Myocyte (in vitro differentiated cells): ENCODE measurements at places on chromosomes 13 and 19. TPM values are rescaled to one million over a fixed set of nuclear protein-coding genes. Genes with fewer than 3 reads are reported as not detected.
A peak's percentile ranks its signal among the peaks of the same experiment; 100 is the strongest.

Gene FCGBP
- total RNA-seq = 0.21 and 0.43 TPM in 2 replicates

Gene KASH5
- total RNA-seq = not detected in 2 replicates

Gene CABP5
- not detected in 2 replicates for total RNA-seq

Gene IRS2
- total RNA-seq = 5.7 and 6.1 TPM in 2 replicates

DNA sequence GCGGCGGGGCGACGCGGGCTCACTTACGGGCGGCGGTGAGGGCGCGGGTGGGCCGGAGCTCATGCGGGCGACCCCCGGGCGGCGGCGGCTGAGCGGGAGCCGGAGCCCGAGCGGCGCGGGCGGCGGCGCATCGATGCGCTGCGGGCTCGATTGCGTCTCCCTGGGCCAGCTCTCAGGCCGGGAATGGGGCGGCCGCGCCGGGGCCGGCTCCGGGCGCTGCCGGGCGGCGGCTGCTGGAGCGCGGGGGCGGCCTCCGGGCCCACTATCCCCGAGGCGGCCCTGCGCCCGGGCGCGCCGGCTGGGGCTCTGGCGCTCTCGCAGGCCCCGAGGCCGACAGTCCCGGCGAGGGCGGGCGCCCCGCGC, 1.4 kb upstream of the TSHZ3 start:
- DNase-seq = peak; percentile 68

GRCh38 chr19:5052515-5052914, 83.6 kb downstream of the KDM4B start:
- no peak for DNase-seq

DNA sequence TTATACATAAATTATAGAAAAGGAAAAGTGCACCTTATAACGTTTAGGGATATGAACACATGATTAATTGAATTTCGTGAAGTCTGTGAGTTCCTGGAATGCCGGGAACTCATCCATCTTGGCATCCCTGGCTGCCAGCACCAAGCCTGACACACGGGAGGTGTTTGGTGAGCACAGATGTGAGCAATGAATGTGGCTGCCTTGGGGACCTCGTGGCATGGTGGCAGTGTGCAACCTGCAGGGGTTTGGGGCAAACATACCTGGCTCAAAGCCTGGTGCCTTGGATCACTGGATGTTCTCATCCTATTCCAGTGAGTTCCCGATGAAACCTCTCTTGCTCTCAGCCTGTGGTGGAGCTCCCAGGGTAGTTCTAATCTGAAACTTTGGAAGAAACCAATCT, 10.4 kb upstream of the MAP2K2 start:
- no peak for DNase-seq

GRCh38 chr13:113815151-113816058, 48.5 kb downstream of the GAS6 start:
- no peak for DNase-seq

DNA sequence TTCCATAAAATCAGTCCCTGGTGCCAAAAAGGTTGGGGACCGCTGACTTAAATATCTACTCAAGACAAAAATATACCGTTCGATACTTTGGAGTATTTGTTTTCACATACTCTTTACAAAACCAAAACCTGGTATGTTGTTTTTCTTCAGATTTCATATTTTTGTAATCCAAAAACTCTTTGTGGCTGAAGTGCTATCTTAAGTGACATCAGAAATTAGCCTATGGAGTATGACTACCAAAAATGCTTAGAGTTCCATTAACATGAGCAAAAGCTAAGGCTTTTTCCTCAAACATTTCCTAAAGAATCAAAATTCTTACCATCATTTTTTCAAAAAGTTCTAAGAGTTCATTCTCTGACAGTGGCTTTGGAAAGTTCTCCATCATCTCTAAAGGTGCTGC, 52.0 kb downstream of the DIAPH3 start:
- DNase-seq = no peak

DNA sequence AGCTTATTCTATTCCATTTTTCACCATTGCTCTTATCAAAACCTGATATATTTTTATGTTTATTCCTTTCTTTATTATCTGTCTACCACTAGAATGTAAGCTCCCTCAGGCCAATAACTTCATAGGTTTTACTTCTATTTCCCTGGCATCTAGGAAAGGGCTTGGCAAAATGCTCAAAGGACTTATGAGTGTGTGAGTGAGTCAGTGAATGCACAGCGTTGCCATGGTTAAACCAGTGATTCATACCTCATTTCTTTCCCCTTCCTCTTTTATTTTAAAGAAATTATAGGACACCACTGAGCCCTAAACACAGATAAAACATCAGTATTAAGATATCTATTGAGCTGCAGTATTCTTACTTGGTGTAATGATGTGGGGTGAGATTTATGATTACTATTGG, 162.1 kb downstream of the GPC6 start:
- no peak for DNase-seq
